ENCODE measurements at places on chromosomes 1 and 21.

- no peak for DNase-seq
These were observed 5.3 kb downstream of the CLDN14 start for GRCh38 chr21:36474591-36474990.

- no peak for DNase-seq
These were observed 661.5 kb upstream of the ADGRL4 start for GRCh38 chr1:79667848-79668696.

DNA sequence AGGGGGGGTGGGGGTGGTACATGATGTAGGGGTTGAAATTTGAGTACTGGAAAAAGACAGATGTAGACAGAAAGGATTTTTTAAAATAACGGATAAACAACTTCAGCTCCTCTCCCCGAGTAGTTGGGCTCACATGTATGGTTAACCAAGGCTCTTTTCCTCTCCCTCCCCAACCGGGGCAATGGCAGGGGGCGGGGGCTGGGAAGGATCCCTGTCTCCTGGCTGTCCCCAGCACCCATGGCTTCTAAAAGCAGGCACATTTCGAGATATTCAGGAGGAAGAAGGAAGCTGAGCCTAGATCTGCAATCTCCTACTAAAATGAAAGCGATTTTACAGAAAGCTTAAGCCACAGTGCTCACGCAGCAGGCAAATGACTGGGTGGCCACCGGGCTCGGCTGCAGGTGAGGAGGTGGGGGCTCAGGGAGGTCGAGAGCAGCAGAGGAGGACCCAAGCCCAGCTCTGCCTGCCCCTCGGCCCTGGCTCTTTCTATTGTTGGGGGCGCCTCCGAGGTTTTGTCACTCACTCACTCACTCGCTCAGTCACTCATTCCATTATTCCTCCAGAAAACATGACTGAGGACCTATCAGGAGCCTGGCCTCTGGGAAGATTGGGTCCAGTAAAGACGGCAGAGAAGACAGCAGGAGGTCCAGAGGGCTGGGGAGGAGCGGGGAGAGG is 573.3 kb downstream of the PTPRU start:
- no peak for DNase-seq

GRCh38 chr1:163083690-163084089 is 14.5 kb downstream of the RGS4 start:
- DNase-seq: no peak

DNA sequence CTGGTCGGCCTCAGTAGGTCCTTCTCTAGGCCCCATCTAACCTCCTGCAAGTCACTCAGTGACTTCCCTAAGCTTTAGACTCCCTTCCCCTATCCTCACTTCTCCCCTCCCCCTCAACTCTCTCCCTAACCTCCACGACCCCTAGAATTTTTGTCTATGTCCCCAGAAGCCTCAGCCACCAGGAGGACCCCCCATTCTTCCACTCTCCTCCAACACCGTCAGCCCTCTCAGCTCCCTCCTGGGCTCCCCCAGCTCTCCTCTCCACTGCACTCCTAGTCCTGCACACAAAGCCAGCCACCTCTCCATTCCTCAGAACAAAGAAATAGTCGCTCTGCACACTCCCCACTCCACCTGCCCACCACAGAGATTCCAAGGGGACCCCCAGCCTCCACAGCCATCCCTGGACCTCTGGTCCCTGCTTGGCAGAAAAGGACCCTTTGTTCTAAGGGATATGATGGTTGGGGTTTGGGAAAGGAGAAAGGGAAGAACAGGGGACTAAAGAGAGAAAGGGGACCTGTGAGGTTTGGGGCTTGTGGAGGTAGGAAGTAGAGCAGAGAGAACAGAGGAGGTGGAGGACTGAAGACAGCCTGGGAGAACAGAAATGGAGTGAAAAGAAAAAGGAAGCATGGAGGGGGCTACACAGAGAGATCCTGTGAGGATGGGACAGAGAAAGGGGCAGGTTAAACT is 2.8 kb downstream of the ARHGEF2 start:
- DNase-seq: no peak

DNA sequence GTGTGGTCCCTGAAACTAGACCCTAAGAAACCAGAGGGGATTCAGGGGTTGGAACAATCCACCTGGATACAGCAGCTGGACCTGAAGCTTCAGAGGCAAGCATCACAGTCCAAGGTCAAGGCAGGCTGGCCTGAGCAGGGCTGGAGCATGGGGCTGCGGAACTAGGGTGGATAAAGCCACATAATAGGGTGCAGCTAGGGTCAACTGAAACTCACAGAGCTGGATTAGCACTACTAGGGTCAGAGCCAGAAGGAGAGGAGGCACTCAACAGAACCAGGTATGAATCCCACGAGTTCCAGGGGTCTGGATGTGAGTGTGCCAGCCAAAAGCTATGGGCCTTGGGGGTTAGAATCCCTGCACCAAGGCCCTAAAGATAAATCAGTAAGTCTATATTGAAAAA is 231.0 kb upstream of the KIAA0040 start:
- no peak for DNase-seq

DNA sequence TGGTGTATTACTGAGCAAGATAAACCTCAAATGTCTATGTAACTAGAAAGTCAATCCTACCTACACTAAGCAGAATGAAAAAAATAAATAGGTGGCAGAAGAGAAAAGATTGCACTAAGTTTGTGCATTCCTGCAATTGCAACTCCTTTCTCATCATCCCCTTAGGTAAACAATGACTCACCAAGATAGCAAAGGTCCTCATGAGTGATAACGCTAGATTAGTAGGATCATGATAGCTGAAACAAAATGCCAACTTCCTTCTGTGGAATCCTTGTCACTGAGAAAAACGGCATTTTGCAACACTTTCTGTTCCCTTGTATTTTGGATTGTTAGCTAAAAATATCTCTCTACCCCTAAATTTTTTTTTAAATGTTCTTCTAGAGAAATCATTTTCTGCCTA is 20.0 kb upstream of the FCER1A start:
- no peak for DNase-seq

GRCh38 chr1:244802041-244802440 is 33.4 kb upstream of the COX20 start:
- no peak for DNase-seq

DNA sequence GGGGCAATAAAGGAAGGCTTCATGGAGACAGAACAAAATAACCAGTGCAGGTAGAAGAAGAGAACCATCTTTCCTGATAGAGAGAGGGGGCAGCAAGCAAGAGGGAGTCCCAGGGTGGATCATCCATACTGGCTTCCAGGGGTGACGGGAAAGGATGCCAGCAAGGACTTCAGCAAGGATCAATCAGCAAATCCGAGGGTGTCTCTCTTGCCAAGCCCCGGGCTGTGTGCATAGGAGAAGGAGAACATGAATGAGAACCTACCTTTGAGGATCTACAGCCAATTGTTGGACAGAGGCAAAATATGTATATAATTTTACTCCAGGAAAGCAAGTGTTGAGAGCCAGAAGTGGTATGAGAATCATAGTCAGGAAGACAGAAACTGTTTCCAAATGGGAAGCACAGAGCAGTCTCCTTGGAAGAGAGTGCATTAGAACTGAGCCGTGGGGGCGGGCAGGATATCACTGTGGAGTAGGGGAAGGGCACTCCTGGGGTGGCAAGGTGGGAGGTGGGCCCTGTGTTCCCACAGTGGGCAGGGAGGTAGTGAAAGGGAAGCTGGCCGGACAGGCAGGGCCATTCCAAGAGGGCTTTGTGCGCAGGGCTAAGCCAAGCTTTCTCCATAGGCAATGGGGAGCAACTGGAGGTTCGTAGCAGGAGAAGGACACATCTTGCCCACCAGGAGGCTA is 1.1 kb upstream of the S100A9 start:
- DNase-seq: no peak

GRCh38 chr1:115199416-115200132 is 110.3 kb upstream of the TSPAN2 start:
- DNase-seq: no peak

DNA sequence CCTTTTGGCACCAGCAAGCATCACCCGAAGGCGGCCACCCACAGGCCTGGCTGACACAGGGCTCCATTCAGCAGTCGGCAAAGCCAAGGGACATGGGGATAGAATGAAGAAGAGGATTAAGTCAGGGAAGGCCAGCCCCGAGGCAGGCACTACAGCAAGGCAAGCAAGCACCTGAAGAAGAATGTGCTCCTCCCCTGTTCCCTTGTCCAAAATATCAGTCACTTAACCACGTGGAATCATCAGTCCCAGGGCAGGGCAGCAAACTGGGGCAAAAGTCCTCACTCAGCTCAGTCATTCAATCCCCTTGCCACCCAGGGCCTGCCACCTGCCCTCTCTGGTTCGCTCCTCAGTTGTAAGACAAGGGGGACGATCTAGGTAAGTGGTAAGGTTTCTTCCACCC is 9.3 kb downstream of the KANK4 start:
- no peak for DNase-seq

GRCh38 chr1:173477286-173478093 is at the start of gene PRDX6:
TSS of gene PRDX6 (plus strand) at chr1:173477335. CDS start at chr1:173477398, 63 bp downstream.
- DNase-seq: no peak

DNA sequence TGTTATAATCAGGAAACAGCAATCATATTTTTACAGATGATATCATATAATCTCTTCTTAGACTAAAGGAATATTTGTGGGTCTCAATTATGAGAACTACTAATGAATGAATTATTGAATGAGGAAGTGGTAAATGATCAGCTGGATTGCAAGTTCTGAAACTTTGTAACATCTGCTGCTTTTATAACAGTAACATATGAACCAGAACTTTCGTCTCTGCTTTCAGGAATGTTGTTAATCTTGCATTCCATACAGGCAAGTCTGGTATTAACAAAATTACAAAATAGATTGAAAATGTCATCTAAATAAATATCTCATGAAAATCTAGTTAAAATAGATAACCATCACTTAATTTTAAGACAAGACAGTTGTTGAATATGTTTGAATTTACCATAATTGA is 110.5 kb upstream of the COL11A1 start:
- DNase-seq: no peak

Measured in activated T-helper 1 cell treated with anti-CD3 and anti-CD28 coated beads, Interleukin-2, amount 50 U/mL, for 16 hours (primary cell).